ENCODE measurements at places on chromosomes 13 and 19.

GRCh38 chr19:20278342-20278741 lies 111.3 kb downstream of the ZNF486 start:
- DNase-seq, result no peak

DNA sequence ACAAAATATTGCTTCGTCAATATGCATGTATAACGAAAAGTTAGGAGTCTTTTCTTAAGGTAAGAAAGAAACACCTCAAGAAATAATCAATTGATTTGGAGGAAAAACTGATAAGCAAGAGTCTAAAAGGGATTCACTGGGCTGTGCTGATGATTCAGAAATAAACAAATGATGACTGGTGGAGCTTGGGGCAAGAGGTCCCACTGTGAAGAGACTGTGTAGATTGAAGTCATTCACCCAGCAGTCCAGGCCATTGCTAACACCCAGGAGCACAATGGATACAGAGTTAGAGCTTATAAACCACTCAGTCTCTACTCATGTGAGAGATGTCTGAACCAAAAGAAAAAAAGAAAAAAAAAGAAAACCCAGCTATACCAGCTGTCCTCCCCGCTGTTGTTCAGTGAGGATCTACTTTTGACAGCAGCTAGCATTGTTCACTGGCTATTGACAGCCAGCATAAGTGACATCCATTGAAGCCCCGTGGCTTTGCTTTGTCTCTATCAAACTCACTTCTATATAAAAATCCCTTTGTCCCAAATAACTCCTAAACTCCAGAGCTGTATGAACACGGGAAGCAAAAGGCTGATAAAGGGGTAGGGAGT lies 255.5 kb downstream of the KCTD12 start:
- DNase-seq, result no peak

DNA sequence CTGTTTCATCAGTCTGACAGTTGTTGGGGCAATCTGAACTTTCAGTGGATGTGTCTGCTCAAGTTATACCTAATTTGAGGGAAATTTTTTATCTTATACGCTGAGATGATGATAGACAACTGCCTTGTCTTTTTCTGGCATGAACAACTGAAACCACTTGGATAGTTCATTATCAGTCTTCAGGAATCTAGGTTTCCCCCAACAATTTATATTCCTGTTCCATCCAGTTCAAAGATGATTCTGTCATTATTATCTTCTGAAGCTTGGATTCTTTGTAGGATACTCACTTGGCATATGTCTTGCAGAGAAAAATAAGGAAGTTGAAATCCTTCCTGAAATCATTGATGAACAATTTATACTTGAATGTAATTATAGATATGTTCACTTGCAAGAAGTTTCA lies 193.7 kb downstream of the LMO7 start:
- no peak for DNase-seq

DNA sequence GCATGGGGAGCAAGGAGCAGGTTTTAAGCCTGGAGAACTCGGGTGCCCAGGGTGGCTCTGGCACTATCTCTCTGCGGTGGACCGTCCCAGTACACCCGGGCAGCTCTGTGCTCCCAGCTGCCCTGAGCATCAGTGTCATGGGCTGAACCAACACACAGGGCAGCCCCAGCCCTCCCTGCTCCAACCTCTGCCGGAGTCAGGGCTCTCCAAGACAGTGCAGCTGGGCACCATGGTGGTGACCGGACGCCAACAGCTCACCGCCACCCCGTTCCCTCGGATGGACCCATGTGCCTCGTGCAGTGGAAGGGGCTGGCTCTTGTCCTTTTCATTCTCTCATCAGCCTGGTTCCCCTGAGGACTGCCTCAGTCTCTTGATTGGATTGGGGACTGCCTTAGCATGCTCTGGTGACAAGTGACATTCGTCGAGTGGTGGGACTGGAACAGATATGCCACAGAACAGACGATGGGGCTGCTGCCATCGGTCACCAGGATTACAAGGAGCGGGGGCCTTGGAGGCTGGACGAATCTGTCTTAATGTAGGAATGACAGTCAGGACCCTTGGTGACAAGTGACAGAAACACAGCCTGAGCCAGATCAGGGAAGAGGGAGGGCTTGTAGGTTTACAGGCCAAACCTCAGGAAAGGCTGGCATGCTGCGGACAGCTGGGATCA lies 25.7 kb upstream of the VSTM2B start:
- DNase-seq, result no peak

DNA sequence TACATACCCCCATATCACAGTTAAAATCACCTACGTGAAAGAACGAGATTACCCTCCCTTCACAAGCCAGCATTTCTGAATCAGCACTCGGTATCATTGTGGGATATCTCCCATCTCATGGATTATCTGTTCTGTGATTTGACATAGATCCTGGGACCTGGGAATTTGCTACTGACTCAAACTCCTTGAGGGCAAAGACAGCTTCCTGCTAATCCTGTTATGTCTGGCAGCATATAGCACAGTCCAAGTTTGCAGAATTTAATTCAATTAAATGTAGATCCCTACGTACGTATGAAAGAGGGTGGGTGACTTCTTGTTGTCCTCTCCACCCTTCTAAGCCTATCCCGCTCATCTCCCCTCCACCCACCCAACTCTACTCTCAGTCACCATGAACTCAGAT lies 476.5 kb downstream of the KLF5 start:
- no peak for DNase-seq

- DNase-seq, result no peak
These were observed 78.7 kb upstream of the GPC6 start for GRCh38 chr13:93147946-93148345.
